ENCODE measurements at places on chromosomes 12 and 14.

- DNase-seq, result no peak
Measured at GRCh38 chr12:93288626-93289025, 89.1 kb upstream of the NUDT4 start.

DNA sequence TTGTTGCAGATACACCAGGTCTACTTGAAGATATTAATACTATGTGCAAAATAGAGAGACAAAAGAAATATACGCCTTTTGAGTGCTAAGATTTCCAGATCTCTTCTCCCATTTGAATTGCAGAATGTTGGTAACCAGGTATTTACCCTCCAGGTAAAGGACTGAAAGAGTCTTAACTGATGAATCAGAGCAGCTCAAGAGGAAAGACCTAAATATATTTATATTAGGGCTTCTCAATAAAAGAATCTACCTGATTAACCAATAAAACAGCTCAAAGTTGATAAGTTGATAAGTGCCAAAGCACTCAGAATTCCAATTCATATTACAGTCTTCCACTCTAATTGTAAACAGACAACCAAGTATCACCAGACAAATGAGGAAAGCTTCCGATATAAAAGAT lies 59.2 kb downstream of the ZNF641 start:
- DNase-seq, result no peak

DNA sequence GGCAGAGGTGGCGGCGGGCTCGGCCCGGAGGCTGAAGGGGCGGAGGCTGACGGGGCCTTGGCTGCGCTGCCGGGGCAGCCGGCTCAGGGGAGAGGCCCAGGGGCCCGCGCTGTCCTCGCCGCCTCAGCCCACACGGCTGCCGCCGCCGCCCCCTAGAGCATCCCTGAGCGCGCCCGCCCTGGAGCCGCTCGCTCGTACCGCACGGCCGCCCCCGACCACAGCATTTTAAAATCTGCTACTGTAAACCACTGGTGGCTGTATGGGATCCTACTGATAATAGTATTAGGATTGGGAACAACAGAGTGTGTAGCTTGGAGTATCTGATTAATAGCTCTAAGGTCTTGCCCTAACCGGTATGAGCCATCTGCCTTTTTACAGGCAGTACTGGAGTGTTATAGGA lies 22.2 kb upstream of the EDDM3A start:
- DNase-seq, result no peak

GRCh38 chr12:105092336-105092735 lies 8.1 kb upstream of the ALDH1L2 start:
- peak; percentile 60 for DNase-seq

GRCh38 chr12:10466311-10466710 lies 13.1 kb upstream of the KLRC1 start:
- no peak for DNase-seq

Measured in prostate gland (tissue), 2 donors.